Right ventricle myocardium inferior (tissue), 1 donor: ENCODE measurements at places on chromosomes 12 and 14. TPM values are rescaled to one million over a fixed set of nuclear protein-coding genes. Genes with fewer than 3 reads are reported as not detected.

- DNase-seq, result peak; percentile 82
Measured at GRCh38 chr12:27554421-27555186, 30.6 kb downstream of the PPFIBP1 start.

GRCh38 chr12:113241191-113242025 is 20.1 kb downstream of the TPCN1 start:
- DNase-seq, result no peak

The LRP1-AS gene
- total RNA-seq, result not detected

DNA sequence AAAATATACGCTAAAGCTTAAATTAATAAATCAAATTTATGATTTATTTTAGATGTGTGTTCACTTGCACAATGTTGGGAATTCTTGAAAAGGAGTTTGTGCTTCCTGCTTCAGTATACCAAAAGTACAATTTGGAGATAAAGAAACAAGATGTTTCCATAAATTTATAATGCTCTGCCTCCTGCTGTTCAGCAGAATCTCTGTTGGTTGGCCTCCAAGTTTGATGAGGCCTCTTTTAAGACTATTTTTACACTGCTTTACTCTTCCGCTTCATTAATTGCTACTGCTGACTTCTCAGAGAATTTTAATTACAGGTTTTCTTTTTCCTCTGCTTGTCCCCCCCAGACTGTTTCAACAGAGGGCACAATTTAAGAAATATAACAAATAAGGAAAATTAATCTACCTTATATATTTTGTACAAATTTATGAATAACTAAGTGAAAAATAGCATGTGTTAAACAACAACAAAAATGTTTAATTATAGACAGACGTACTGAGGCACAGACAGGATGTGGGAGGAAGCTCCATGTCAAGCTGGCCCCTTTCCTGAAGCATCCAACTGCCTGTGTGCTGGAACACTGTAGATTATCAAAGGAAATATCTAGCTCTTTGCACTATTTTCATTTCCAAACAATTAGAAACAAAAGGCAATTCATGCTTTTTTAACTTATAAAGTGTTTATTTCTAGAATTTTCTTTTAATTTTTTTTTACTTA is 83.9 kb downstream of the PIK3C2G start:
- DNase-seq, result no peak

GRCh38 chr14:102970496-102970895 is 48.0 kb downstream of the AMN start:
- no peak for DNase-seq

- DNase-seq, result no peak
Measured at GRCh38 chr12:9032202-9032964, 43.0 kb downstream of the KLRG1 start.

The SEL1L gene
- total RNA-seq, result 54.9 TPM

- DNase-seq, result peak; percentile 98
Measured at GRCh38 chr12:113358381-113359132, at the start of gene PLBD2. PLBD2 (plus strand) TSS chr12:113358587; CDS start chr12:113358601, 14 bp downstream.

The PLEKHD1 gene
- total RNA-seq, result 0.32 TPM

GRCh38 chr12:100127766-100128511 is 14.7 kb downstream of the BLTP3B start:
- no peak for DNase-seq

- no peak for DNase-seq
Measured at GRCh38 chr14:35786856-35787255, 22.2 kb downstream of the RALGAPA1 start.

The CKAP4 gene
- total RNA-seq, result 40.2 TPM

DNA sequence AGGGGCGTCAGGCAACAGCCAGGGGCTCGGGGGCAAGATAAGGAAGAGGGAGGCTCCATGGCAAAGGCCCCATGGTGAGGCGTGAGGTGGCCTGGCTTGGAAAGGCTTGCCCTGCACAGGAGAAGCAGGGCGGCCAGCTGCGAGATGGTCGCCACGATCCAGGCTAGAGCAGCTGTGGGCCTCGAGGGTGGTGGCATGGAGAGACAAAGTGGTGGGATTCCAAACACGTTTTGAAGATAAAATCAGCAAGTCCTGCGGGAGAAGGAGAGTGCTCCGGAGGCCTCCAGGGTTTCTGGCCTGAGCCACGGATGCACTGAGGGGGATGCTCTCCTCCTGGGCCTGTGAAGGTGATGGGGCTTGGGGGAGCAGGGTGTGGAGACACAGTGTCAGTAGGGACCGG is 20.5 kb upstream of the DLK1 start:
- DNase-seq, result no peak

DNA sequence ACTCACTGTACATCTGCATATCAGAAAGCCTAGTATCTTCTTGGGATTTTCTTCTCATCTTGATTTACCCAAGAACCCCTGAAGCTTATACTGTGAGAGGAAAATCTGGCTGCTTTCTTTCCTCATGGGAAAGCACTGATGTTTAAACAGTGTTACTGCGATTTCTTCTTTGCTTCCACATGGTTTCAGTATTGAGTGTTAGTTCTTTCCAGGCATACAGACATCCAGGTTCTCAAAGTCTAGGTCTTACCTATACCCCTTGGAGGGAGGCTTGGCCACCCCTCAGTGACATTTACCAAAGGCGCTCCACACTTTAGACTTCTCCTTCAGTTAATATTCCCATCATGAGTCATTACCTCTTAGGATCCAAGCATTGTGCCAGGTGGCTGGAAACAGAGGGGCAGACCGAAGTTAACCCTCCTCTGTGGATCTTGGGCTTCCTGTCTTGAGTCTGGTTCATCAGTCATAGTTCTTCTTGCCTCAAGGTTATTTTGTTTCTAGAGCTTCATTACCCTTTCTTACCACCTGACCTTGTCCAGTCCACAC is 79.1 kb downstream of the TMEM117 start:
- no peak for DNase-seq

- no peak for DNase-seq
Measured at GRCh38 chr12:3442397-3442796, 48.6 kb upstream of the PRMT8 start.

The CLEC6A gene
- total RNA-seq, result not detected
